ENCODE measurements at places on chromosomes 5 and 9.
A peak's percentile ranks its signal among the peaks of the same experiment; 100 is the strongest.

DNA sequence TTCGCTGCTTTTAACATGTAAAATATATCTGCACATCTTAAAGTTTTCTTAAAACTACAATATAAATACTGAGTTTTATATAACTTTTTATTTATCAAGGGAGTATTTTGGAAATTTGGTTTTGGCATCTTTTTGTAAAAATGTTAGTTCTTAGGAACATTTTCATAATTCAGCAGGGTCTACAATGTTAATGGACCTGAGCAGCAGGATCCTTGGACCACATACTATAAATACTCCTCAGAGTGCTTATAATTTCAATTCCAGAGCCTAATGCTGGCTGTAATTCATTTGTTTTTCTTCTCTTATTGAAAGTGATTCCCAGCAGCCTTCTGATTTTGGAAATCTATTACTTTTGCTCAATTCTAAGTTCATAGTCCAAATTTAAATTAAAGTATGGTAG, 1216.2 kb downstream of the MAT2B start:
- DNase-seq = no peak

DNA sequence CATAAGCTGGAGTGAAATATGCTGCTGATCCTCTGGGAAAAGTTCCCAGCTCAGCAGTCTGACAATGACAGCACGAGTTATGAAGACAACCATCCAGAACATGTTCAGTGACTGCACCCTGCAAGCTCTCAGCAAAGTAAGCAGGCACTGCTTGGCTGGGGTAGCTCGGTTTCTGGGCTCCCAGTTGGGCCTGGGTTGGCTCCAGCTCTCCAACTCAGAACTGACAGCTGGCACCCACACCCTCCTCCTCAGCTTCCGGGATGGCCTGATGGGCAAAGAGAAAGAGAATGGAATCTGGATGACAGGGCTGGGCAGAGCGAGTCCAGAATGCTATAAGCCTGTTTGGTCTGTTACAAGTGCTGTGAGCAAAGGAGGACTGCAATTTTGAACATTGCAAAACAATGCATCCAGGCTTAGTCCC, 185.0 kb downstream of the CSNK1G3 start:
- DNase-seq = peak; percentile 13

DNA sequence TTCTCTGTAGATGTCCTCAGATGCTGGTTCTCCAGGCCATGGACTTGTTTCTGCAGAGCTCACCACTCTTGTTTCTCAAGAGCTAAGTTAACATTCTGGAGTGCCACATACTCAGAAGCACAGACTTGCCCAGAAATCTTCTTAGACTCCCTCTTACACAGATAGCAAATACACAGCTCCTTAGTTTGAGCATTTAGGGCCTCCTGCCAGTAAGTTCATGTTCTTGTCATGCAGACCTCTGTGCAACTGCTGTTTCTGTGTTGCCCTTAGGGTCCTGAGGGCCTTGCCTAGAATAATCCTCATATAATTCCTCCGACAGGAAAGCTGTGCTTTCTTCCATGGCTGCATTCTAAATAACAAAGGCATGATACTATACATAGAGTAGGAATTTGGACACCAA, 1.3 kb upstream of the PTPDC1 start:
- no peak for DNase-seq

- DNase-seq = no peak
Observed at GRCh38 chr9:111925017-111925770, 28.6 kb downstream of the UGCG start.

DNA sequence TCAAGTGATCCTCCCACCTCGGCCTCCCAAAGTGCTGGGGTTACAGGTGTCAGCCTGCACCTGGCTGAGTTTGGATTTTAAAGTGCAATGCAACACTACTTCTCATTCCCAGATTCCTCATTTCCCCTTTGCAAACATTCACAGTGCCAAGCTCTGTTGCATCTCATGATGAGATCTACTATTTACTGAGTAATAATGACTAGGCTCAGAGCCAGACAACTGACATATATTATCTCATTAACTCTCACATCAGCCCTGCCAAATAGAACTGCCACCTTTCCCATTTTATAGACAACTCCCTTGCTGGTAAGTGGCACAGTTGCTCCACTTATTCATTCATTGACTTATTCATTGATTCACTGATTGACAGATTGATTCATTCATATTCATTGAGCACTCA, 7.0 kb downstream of the PDE6A start:
- DNase-seq = peak; percentile 79
